Esophagus squamous epithelium (tissue), 5 donors: ENCODE measurements at places on chromosomes 7 and 10.

- no peak for DNase-seq
These were observed 69.4 kb upstream of the HECTD2 start for GRCh38 chr10:91340613-91341362.

DNA sequence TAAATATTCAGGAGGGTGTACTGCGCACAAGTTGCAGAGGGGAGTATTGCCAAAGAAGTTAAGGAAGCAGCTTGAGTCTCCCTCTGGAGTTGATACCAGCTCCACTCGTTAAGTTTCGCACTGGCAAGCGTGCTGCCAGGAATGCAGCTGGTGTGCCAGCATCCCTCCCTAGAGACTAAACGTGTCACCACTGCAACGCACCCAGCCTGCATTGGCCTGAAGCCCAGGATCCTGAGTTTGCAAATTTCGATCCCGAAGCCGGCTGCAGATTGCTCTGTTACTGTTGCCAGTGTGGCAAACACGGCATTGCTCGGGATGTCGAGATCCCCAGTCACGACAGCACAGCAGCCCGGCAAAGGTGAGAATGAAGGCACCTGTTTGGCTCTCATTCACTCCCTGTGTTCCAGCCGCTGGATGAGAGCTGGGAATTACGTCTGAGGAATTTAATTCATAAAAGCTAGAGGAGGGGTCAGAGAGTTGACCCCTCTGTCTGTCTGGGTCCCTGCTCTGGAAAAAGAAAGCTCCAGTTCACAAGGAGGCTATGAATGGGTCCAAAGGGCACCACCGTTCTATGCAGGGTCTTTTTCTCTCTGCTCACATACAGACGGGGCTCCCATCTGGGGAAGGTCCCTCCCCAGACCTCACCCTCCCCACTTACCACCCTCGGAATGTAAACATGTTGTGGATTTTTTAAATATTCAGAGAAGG is 61.0 kb downstream of the NRP1 start:
- no peak for DNase-seq

- no peak for DNase-seq
These were observed 853.5 kb downstream of the GATA3 start for GRCh38 chr10:8908013-8908412.

DNA sequence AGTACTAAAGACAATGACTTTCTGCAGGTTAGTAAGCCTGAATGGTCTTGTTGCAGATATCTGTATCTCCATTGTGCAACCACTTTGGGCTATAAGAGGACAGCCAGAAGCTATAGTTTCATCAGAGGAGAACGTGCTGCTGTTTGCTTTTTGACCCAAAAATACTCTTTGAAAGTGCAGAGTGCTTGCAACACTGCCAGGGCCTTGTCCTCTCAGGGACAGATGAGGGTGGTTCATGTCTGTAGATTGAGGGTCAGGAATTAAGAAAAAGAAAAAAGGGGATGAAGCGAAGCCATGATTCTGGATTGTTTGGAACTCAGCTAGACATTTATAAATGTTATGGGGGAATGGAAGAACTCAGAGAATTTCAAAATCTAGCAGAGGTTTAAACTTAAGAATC is 212.5 kb downstream of the SEC23IP start:
- no peak for DNase-seq

- DNase-seq = no peak
These were observed 1067.0 kb upstream of the LRRTM3 start for GRCh38 chr10:65858841-65859240.

DNA sequence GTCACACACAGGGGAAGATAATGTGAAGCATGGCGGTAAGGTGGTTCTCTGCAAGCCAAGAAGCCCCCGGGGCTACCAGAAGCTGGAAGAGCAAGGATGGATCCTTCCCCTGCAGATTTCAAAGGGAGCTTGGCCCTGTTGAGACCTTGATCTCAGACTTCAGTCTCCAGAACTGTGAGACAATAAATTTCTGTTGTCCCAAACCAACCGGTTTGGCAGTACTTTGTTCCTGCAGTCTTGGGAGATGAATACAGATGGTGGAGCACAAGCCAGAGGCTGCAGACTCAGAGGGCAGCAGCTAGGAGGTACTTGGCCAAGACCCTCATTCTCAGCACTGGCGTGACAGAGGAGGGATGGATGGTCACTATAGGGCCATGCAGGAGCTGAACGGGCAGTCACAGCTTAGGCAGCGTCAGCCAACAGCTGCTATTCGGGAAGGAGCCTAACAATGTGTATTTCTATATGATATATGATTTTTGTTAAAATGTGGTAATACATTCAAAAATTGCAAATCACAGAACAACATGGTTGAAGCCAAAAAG is 387.3 kb downstream of the TNS3 start:
- no peak for DNase-seq

DNA sequence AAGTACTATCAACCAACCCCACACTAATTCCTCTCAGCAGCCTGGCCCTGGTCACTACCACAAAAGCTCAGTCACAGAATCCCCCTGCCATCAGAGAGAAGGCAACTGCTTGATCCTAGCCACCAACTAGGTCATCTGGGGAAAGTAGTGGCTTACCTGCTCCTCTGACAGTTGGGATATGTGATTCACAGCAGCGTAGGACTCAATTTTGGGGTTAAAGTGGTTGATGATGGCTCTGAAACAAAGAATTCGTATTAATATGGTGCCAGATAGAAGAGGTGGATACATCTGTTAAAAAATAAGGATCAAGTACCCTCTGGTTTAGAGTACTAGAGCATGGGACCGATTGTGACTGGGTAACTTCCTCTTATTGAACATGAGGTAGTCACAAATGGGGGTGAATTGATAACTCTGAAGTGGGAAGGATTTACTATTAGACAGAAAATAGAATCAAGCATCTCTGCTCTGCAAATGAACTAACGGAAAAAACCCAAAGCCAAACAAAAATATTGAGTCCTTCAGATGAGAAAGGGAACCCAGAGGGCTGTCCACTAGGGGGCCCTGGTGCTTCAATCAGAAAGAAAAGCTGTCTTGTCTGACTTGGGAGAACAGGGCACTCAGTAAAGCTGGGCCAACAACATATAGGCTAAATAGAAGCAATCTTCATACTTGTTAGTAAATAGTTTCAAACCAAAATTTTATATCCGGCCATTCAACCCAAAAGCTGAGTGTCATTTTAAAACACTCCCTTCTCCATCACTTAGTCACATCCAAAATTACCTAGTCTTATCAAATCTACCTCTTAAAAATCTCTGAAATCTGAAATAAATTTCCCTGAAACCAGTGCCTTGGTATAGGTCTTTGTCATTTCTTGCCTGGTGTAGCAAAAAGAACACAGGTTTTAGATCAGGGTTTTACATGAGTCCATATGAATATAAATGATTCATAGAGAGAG is 45.9 kb upstream of the KCNIP2 start:
- peak; percentile 16 for DNase-seq

DNA sequence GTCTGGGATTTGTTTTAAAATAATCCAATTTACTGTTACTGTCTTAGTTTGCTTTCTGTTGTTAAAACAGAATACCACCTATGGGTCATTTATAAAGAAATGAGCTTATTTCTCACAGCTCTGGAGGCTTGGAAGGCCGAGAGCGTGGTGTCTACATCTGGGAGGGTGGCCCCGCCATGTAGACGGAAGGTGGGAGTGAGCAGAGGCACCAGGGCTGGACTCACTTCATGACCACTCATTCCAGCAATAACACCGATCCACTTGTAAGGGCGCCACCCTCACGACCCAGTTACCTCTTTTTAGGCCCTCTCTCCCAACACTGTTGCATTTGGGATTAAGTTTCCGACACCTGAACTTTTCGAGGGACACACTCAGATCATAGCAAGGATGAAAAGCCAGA is 36.2 kb upstream of the CFAP46 start:
- DNase-seq = no peak
